ENCODE measurements at places on chromosomes 1 and 21.

- DNase-seq = no peak
Measured at GRCh38 chr1:27327964-27328363, 6.0 kb downstream of the TMEM222 start.

- no peak for DNase-seq
Measured at GRCh38 chr1:42946120-42946898, 12.4 kb downstream of the SLC2A1 start.

GRCh38 chr1:244963231-244963826 is 99.0 kb upstream of the HNRNPU start:
- no peak for DNase-seq

GRCh38 chr21:45887788-45888187 is 93.8 kb upstream of the COL6A1 start:
- DNase-seq = no peak

All from SK-MEL-5 (cell line).